Sciatic nerve (tissue), 2 donors: ENCODE measurements at places on chromosomes 2 and 18.

GRCh38 chr2:134737671-134738070, 18.9 kb upstream of the TMEM163 start:
- no peak for DNase-seq

DNA sequence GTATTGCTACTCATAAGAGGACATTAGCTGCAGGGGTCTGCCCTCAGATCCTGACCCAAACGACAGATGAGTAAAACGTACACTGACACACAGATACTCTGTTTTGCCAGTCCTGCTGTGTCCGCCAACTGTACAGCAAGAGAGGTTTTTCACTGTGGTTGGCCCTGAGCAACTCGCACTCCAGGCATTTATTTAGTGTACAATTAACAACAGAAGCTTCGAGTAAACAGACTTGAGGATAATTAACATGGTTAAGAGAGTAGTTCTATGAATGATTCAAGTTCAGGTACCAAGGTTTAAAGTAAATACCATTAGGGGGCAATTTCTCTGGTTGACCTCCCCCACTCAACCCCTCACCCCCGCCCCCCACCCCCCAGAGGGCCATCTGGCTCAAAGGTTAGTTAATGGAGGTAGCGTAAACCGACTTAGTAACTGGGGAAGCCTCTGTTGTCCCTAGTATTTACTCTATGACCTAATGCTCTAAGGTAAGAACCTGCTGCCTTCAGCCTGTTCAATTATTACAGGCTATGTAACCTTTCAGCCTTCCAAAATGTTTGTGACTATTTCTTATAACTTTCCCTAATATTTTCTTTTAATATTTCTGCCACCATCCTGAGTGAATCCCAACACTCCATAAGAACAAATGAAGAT, 103.9 kb upstream of the XIRP2 start:
- DNase-seq: no peak

- peak; percentile 68 for DNase-seq
Observed at GRCh38 chr18:10343778-10344177, 110.7 kb upstream of the APCDD1 start.

DNA sequence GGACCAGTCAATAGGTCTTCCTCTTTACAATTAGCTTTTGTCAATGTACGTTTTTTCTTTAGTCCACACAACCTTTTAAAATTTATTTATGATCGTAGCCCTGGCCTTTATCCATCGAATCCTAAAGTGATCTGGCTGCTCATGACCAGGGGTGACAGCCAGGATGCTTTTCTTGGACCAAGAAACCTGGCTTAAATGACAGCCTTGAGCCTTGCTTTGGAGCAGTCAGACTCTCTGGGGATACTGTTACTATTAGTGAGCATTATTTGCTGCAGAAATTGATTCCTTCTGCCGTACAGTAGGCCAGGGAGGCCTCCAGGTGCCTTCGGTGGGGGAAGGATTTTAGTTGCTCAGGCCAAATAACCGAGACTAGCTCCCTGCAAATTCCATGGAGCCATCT, 70.2 kb downstream of the AGAP1 start:
- DNase-seq: no peak

GRCh38 chr2:101139495-101139894, 11.7 kb downstream of the TBC1D8 start:
- no peak for DNase-seq

- no peak for DNase-seq
Observed at GRCh38 chr2:143758629-143759330, 629.6 kb downstream of the ARHGAP15 start.

DNA sequence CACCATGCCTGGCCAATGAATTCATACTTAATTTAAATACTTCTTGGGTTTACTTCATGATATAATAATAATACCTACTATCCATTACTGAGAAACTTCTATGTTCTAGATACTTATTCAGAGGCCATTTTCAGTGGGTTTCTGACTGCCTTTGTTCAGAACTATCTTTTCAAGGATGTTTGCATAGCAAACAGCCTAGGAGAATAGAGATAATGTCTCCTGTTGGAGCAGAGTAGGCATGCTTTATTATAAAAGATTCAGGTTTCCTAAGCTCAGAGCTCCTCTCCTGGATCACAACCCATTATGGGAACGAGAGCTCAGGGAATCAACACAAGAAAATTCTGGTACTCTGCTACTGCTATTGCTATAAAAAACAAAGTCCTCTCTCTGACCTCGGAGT, 11.1 kb downstream of the FASTKD1 start:
- no peak for DNase-seq

DNA sequence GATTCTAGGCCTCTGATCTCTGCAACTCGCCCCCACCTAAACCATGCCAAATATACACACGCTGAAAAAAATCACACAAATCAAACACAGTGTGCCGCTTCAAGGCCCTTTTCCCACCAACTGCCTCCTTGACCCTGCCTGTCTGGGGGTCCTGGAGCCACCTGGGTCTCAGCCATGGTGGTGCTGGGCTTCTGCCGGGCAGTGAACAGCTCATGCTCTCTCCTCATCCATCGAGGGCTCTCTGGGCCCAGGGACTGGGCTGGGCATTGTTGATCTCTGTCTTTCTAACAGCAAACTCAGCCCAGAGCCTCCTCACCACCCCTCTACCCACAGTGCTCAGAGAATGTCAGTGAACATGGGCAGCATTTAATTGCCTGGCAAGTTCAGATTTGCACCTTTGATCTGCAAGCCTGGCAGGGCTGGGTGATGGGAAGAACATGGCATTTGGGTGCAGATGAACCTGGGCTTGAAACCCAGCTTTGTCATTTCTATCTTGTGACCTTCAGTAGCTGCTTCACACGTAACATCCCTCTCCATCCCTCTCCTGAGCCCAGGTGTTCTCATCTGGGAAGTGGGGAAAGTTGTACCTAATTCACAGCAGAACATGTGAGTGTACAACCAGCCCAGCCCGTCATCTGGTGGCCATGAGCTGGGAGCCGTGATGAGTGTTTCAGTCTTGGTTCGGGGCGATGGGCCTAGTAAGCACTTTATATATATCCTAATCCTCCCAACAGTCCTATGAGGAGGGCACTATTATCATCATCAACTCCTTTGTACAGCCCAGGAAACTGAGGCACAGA, 46.1 kb downstream of the SDC1 start:
- DNase-seq: peak; percentile 34

DNA sequence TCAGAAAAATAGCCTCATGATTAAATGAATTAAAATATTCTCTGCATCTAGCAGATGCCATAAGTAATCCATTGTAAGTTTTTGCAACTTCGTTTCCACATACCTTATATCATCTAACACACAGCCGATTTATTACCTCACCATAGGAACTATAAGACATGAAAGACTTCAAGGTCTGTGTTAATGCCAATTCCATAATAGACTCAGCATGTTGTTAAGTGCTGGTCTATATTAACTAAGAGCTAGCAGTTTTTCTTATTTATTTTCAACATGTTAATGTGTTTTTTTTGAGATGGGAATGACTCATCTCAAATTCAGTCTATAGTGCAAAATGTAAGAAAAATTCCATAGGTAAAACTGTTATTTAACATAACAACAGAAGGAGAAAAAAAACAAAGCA, 243.9 kb upstream of the GULP1 start:
- no peak for DNase-seq

DNA sequence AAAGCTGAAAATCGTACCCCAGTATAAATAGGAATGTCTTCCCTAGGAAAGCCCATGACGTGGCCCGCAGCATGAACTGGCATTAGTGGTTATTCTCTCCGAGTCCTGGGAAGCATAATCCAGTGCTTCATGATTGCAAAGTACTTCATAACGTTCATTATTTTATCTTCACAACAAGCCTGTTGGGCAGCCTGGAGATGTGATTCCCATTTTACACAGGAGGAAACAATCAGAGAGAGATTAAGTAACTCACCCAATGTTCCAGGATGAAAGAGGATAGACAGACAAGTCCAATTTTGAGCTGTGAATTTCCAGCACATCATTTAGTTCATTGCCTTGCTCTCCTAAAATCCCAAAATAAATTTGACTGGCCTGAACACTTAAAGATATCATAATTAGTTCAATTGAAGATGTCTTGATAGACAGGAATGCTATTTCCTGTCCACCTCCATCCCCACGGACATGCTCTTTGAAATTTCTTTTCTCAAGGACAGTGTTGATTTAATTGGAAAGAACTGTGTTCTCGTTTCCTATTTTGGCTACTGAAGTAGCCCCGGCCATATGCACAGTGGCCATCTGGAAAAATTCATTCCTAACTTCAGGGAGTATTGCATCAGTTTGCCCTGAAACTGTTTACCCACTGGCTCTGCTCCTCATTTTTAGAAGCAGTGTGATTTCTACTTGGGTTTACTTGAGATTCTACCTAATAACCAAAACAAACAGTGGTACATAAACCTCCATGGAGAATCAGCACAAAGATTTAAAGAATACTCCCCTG, 93.9 kb downstream of the VWC2L start:
- DNase-seq: no peak

- DNase-seq: no peak
Observed at GRCh38 chr2:191800874-191801273, 46.0 kb downstream of the CAVIN2 start.

DNA sequence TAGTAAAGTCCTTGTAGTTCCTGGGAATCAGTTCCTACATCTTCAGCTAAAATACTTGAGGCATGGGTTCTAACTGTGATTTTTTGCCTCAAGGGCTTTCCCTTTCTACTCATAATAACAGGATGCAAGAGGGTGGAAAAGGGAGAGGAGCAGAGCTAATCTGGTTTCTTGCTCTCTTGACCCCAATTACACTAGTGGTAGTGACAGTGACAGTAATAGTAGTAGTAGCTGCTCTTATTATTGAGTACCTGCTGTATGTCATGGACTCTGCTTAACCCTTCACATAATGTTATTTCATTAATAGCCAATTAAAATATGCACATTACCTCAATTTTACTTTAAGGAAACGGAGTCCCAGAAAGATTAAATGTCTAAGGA, 214.8 kb upstream of the HNRNPA3 start:
- no peak for DNase-seq

DNA sequence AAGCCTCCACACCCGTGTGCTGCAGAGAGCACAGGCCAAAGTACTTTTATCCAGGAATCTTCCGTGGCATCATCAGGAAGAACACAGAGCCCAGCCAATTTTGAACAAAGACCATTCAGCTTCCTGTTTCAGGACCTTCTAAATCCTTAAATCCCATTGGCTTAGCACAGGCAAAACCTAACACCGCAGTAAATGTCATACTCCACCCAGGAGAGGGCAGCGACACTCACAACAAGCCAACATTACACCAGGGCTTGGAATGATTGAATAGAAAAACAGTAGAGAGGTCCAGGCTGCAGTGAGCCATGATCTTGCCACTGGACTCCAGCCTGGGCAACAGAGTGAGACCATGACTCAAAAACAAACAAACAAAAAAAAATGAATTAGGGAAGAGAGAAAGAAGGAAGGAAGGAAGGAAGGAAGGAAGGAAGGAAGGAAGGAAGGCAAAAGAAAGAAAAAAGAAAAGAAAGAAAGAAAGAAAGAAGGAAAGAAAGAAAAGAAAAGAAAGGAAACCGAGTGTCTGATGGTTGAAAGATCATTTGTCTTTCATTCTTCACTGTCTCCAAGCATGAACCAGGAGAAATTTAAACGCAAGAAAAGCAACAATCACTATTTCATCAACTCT, 144.6 kb upstream of the SATB2 start:
- no peak for DNase-seq

DNA sequence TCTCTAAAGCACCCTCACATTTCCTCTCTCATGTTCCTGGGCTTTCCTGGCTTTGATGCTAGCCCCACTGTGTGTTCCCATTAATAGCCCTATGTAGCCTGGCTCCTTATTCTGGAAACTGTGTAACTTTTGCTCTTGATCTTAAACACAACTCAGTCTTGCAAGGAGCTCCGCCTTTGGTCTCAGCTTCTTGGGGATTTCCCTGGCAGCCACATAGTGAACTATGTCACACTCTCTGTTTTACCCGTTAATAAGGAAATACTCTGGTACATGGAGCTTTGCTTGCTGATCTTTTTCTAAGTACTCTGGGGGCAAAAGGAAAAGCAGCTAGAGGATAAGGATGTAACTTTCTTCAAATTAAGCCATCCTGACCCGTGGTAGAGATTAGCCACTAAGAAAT, 259.3 kb downstream of the NEDD4L start:
- DNase-seq: no peak

- no peak for DNase-seq
Observed at GRCh38 chr2:101135412-101136296, 15.5 kb downstream of the TBC1D8 start.

DNA sequence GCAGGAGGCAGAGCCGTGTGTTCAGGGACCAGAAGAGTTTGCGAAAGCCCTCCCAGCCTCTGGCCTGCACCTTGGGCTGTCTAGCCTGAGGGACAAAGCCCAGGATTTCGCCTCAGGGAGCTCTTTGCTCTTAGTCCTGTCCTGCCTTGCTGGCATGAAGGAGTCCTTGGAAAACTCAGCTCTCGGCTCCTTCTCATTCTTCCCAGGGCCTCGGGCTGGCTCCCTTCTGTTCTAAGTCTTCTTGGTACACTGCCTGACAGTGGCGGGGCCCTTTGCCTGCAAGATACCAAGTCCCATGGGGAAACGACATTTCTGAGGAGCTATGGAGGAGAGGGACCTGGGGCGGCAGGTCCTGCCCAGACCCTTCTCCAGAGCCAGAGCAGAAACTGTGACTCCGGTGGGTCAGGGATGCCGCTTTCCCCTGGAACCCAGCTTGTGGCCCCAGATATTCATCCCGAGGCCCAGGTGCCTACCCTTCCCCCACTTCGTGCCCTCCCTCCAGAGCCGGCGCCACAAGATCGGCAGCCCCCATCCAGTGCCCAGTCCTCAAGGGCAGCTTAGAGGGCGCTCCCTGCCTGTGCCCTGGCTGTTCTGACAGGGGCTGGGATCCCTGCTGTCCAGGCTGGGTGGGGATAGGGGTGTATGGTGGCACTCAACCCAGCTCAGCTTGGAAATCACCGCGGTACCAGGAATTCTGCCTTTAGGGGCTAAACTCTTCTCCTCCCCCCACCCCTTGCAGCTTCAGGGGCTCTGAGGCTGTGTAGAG, 5.5 kb upstream of the CYP26B1 start:
- no peak for DNase-seq

DNA sequence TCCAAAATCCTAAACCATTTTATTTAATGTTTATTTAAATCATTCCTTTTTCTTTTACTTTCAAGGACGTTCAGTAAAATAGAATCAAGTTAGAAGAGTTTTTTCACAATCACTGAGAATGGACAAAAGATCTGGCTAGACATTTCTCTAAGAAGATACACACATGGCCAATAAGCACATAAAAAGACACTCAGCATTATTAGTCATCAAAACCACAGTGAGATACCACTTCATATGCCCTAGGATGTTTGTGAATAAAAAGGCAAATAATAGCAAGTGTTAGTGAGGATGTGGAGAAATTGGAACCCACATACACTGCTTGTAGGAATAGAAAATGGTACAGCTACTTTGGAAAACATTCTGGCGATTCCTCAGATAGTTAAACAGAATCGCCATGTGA, 76.1 kb downstream of the RHBDD1 start:
- DNase-seq: no peak

DNA sequence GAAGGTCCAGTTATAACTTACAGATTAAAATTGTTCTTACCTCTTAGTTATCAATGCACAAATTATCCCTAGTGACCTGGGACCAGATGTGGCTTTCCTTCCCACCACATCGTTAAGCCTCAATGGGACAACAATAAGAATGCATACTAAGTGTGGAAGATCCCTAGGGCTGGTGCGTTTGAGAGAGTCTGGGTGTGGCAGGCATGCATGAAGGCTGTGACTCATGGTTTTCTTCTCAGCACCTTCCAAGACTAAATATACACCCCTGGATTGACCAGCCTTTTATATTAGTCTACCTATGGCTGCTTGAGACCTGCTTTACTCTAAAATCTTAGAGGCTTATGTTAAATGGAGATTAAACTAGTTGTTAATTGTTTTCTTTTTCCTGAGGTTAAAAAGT, 261.7 kb upstream of the SLC14A2 start:
- DNase-seq: no peak
